Mesothelial cell of epicardium (in vitro differentiated cells): ENCODE measurements at places on chromosomes 12 and 14. TPM values are rescaled to one million over a fixed set of nuclear protein-coding genes. Genes with fewer than 3 reads are reported as not detected.

Gene INHBC
- 0.24 to 0.32 TPM (median 0.31 TPM) in 3 replicates for total RNA-seq

Gene ACADS
- 11.9 to 12.8 TPM (median 11.9 TPM) in 3 replicates for total RNA-seq

Gene STK38L
- total RNA-seq: 46.7 to 48.2 TPM (median 47.0 TPM) in 3 replicates

DNA sequence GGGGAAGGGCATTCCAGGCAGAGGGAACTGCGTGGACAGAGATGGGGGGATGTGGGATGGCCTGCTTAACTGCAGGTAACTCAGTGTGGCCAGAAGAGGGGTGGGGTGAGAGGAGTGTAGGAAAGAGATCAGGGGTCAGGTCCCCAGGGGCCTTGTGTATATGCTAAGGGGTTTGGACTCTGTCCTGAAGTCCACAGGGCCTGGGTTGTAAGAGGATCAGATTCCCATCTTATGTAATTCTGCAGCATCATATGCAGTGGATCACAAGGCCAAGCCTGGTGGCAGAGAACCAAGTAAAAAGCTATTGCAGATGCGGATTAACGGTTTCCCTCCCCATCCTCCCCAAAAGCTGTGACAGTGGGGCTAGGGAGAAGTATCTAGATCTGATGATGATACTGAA lies 8.7 kb downstream of the TCTN1 start:
- H3K4me1 ChIP-seq: no peaks in the 10 kb centered on the region
- no peaks in the 10 kb centered on the region for H3K27me3 ChIP-seq
- DNase-seq: no peak
- no peaks in the 10 kb centered on the region for H3K36me3 ChIP-seq
- H3K27ac ChIP-seq: no peak overlapping the region
- no peak overlapping the region for H3K4me3 ChIP-seq

DNA sequence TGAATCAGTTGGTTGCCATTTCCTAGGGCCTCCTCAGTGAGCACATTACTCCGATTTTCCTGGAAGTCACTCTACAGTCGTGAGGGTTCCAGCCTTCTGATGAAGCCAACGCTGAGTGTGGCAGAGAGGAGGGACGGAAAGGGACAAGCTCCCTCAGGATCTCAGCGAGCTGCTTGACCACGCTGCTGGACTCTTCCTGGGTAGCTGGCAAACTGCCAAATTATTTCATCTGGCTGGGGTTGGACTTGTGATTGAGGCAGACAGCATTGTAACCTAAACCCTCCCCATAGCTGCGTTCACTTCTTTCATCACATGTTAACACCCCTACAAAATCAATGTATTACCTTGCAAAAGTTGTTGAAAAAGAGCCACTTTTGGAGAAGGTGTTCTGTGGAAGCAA lies 69.6 kb upstream of the CHST11 start:
- H3K27me3 ChIP-seq: peaks cover 5% of the 10 kb centered on the region
- DNase-seq: no peak
- H3K36me3 ChIP-seq: no peaks in the 10 kb centered on the region
- H3K27ac ChIP-seq: no peak overlapping the region
- no peaks in the 10 kb centered on the region for H3K4me1 ChIP-seq

GRCh38 chr14:95242870-95243269 lies 76.8 kb downstream of the CLMN start:
- no peak overlapping the region for H3K4me3 ChIP-seq
- H3K36me3 ChIP-seq: peaks cover 12% of the 10 kb centered on the region
- no peaks in the 10 kb centered on the region for H3K27me3 ChIP-seq
- no peak overlapping the region for H3K27ac ChIP-seq
- H3K4me1 ChIP-seq: peaks cover 24% of the 10 kb centered on the region
- DNase-seq: no peak
